Endothelial cell (in vitro differentiated cells): ENCODE measurements at places on chromosomes 12 and 14. TPM values are rescaled to one million over a fixed set of nuclear protein-coding genes. Genes with fewer than 3 reads are reported as not detected.

DNA sequence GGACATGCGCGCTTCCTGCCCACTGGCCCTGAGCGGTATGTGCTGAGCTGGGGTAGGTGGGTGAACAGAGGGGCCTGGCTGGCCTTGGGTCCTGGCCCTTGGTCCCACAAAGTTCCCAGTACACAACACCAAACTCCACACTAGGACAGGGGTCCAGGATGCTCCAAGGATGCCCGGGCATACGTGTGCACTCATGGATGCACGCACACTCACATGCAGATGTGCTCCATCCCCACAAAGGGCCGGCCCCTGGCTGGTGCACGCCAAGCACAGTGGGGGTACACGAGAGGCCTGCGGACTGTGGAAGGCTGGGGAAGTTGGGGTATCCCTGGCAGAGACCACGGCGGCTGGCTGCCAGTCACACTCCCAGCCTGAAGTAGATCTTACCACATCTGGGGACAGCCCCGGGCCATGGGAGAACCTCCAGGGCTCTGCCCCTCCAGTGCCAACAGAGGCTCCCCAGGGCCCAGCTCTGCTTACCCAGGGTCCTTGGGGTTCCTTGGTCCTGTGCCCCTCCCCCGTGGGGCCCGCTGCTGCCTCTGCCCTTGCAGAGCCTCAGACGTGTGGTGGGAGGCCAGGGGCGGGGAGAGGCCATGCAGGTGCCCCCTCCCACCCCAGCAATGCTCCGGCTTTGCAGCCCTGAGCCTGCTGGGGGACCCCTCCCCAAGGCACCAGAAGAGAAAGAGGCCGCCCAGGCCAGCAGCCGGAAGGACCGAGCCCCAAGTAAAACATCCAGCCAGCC lies 24.0 kb upstream of the NUDT14 start:
- no peak for DNase-seq

DNA sequence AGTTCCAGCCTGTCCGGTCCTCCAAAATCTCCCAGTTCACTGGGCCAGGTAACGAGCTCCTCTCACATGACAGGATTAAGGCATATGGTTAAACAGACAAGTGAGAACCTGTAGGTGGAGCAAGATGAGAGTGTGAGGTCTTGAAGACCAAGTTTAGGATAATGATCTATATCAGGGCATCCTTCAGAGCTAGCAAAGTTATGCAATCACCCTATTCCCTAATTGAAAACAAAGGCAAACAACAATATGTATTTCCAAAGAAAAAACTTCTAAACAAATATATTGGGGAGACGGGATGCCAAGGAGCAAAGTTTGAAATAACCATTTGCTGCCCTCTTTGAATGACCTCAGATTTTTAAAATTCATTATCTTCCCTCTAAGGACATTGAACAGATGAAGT lies 571.2 kb downstream of the BCL11B start:
- no peak for DNase-seq

GRCh38 chr12:89203144-89203543 lies 149.2 kb downstream of the DUSP6 start:
- no peak for DNase-seq

GRCh38 chr14:72904840-72905561 lies 11.1 kb upstream of the DPF3 start:
- DNase-seq: peak; percentile 60

- no peak for DNase-seq
These were observed 31.8 kb upstream of the CLEC4E start for GRCh38 chr12:8572507-8572906.

- DNase-seq: no peak
These were observed 23.6 kb upstream of the ATF1 start for GRCh38 chr12:50740307-50740706.

Gene MORN3
- total RNA-seq: 1.2 TPM

Gene HOXC10
- total RNA-seq: 1.9 TPM
